Parietal lobe (tissue), 2 donors: ENCODE measurements at places on chromosomes 16 and 17. TPM values are rescaled to one million over a fixed set of nuclear protein-coding genes. Genes with fewer than 3 reads are reported as not detected.

The TBC1D26 gene
- total RNA-seq = 4.4 TPM

The SOX15 gene
- 1.6 TPM for total RNA-seq

The SLC5A10 gene
- total RNA-seq = not detected

The SYNGR3 gene
- total RNA-seq = 67.9 TPM

The EPX gene
- total RNA-seq = not detected

The SERPINF2 gene
- total RNA-seq = 0.31 TPM

The ZNF785 gene
- 33.2 TPM for total RNA-seq

The TMEM100 gene
- 1.9 TPM for total RNA-seq

The ZNRF1 gene
- 42.9 TPM for total RNA-seq

The NTN1 gene
- total RNA-seq = 4.7 TPM

The C16orf92 gene
- total RNA-seq = not detected

The TPSG1 gene
- total RNA-seq = not detected

The SEPTIN1 gene
- 0.94 TPM for total RNA-seq

The RAB37 gene
- 0.63 TPM for total RNA-seq

The KRTAP4-1 gene
- not detected for total RNA-seq

The ABCC12 gene
- total RNA-seq = 1.3 TPM

The RHBDF1 gene
- total RNA-seq = 1.6 TPM

The MT1E gene
- 6.6 TPM for total RNA-seq

The NEUROD2 gene
- total RNA-seq = 116 TPM

The CLEC18A gene
- 3.1 TPM for total RNA-seq

The SMIM36 gene
- not detected for total RNA-seq

The HOXB4 gene
- total RNA-seq = not detected

The IGF2BP1 gene
- total RNA-seq = 2.8 TPM

The HBQ1 gene
- 4.1 TPM for total RNA-seq

The CD300LB gene
- total RNA-seq = not detected

The KRTAP4-6 gene
- not detected for total RNA-seq

The CNGB1 gene
- not detected for total RNA-seq

The AXIN2 gene
- 38.5 TPM for total RNA-seq

The ANKRD40CL gene
- not detected for total RNA-seq

The TEKT3 gene
- total RNA-seq = 1.3 TPM

The PRR35 gene
- total RNA-seq = not detected

The ITGAX gene
- 1.3 TPM for total RNA-seq

The MT1M gene
- 1.3 TPM for total RNA-seq

The ZCCHC14 gene
- total RNA-seq = 66.7 TPM

The CHD9NB gene
- total RNA-seq = not detected

The IL4R gene
- total RNA-seq = 3.4 TPM

The MT1B gene
- not detected for total RNA-seq

The NPB gene
- total RNA-seq = 2.5 TPM

The ACE gene
- 7.5 TPM for total RNA-seq

The CDK5R1 gene
- 250 TPM for total RNA-seq

The CIITA gene
- total RNA-seq = 0.31 TPM

The CCL14 gene
- not detected for total RNA-seq

The ZNF48 gene
- 31.0 TPM for total RNA-seq

The CYLD gene
- total RNA-seq = 64.5 TPM

The MRPL27 gene
- total RNA-seq = 41.6 TPM

The NMRAL1 gene
- total RNA-seq = 57.9 TPM

The ADAT1 gene
- 125 TPM for total RNA-seq

The RAC3 gene
- total RNA-seq = 80.4 TPM

The ZG16B gene
- not detected for total RNA-seq

The TMEM92 gene
- not detected for total RNA-seq

The C17orf78 gene
- not detected for total RNA-seq
